ENCODE measurements at places on chromosomes 7 and 10.

- DNase-seq = no peak
These were observed 115.5 kb downstream of the LMBR1 start for GRCh38 chr7:156777364-156778069.

- no peak for DNase-seq
These were observed 163.9 kb upstream of the PPP1R3A start for GRCh38 chr7:114082642-114083165.

DNA sequence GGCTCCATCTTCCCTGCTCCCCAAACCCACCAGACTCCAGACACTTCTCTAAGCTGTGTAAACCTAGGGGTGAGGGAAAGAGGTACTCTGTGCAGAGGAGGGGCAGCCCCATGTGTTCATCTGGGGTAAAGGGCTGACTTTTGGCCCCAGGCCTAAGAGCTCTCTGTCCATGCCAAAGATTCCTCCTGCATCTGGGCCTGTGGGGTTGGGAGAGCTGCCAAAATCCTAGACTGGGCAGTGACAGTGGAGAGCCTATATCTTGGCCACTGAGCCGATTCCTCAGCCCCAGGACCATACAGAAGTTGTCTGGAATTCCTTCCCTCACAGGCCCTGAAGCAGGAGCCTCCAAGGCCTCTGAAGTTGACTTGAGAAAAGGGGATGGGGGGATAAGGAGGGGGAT is 25.3 kb upstream of the LEP start:
- DNase-seq = no peak

- no peak for DNase-seq
These were observed 348.5 kb upstream of the PRKCQ start for GRCh38 chr10:6928586-6928985.

DNA sequence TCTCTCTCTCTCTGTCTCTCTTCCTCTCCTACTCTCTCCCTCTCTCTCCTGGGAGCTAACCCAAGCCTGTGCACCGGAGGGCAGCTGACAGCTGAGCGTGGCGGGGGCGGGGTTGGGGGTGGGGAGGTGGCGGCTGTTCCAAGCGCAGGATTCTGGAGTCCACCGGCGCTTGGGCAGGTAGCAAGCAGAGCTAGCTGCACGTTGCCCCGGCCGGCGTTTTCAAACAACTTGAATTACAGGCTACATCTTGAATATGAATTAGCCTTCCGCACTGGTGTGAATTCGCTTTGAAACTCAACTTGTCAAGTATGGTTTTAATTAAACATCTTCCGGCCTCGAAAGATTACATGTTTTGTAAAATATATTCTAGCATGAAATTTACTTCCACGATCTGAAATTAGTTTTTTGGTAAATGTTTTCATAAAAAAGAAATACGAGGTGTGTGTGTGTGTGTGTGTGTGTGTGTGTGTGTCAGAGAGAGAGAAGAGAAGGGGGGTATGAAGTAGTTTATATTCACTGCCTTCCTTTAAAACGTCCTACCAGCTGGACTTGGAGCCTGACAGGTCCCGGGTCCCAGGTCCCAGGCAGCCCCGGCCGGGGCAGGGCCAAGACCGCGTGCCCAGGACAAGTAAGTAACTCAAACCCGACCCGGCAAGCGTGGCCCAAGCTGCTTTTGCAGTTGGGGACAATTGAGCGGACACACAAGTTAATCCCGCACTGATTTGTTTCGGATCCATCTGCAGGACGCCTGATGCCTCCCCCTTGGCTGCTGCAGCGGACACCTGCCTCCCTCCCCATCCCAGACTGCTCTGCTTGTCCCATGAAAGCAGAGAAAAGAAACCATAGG is 9.0 kb upstream of the DLX6 start:
- DNase-seq = no peak

- DNase-seq = no peak
These were observed 388.9 kb upstream of the AKR1E2 start for GRCh38 chr10:4437061-4437460.

All from activated naive CD4-positive, alpha-beta T cell treated with anti-CD3 and anti-CD28 coated beads, Interleukin-2, amount 10 ng/mL, durations not matched to agents 7 days and 5 days (primary cell).